ENCODE measurements at places on chromosomes 1 and 21.

DNA sequence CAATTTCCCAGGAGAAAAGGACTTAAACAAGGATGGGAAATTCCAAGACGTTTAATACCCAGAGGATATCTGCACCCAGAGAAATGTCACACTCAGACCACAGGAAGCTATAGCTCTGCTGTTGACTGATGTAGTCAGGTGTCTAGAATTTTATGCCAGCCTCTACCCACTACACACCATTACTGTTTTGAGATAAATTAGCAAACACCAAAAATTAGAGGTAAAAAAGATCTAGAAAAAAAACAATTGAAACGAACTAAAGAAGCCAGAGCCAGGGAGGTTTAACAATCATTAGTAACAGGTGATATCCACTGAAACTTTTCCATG lies 519.9 kb downstream of the SMYD3 start:
- DNase-seq: no peak

DNA sequence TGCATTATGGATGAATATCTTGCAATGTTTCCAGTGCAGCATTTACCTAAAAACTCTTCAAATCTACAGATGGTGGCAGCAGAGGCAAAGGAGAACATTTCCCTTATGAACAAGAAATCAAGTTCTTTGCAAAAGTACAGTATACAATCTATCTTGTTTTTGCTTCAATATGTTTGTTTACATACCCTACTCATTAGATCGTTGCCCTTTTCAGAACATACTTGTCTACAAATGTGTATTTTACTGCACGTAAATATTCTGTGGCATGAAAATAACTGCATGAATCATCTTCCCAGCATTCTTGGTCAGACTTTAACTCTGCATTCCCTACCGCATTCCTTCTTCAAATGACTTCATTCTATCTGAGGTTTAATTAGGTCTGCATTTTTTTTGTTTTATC lies 212.7 kb downstream of the ZP4 start:
- peak; percentile 75 for DNase-seq

GRCh38 chr1:83545066-83545862 lies 453.7 kb downstream of the TTLL7 start:
- no peak for DNase-seq

- no peak for DNase-seq
Observed at GRCh38 chr21:42424914-42425541, 21.3 kb downstream of the UBASH3A start.

GRCh38 chr1:236921610-236922009 lies 82.6 kb downstream of the MT1HL1 start:
- DNase-seq: no peak

DNA sequence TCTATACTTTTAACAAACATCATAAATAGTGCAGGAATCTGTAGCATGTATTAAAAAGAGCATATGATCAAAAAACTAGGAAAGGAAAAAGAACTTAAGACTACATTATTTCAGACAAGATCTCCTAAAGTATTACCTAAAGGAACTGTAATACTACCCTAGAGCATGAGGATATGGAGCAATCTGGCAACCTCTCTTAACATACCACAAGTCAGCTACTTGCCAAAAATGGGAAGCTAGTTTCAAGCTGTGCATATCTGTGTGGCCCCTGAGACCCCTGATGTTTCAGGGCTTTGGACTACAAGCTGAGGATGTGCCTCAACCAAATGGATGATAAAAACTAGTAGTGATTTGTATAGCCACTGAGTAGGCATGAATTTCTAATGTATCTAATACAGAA lies 525.6 kb downstream of the PTBP2 start:
- no peak for DNase-seq

GRCh38 chr21:34092262-34092921 lies 19.0 kb downstream of the MRPS6 start:
- DNase-seq: no peak

- DNase-seq: peak; percentile 12
Observed at GRCh38 chr1:246827396-246827795, 103.2 kb downstream of the SCCPDH start.

DNA sequence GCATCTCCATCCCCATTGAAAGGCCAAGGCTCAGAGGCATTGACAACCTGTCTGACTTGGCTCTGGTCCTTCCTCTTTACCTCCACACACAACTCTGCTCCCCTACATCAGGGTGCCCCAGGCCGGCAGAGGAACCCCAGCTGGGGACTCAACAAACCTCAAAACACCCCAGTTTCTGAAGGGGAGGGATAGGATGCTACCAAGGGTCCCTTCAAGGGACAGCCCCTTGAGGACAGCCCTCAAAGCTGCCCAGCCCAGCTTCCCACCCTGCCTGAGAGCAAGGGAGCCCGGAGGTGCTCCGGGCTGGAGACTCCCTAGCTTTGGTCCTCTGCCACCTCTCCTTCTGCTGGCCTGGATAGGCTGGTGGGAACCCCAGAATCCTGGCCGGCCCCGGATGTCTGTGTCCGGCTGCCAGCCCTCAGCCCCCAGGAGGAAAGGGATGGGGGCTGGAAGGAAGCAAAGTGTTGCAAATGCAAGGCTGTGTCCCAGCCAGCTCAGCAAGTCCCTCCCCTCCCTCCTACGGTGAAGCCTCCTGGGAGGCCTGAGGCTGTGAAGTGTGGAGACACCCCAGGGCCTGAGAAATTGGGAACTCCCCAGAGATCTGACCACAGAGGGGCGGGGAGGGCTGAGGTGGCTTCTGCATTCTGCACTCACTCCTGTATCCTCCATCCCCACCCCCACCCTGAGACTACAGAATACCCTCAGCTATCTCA lies 1.1 kb upstream of the MARCKSL1 start:
- no peak for DNase-seq
